BE2C (cell line): ENCODE measurements at places on chromosomes 5 and 9.
A peak's percentile ranks its signal among the peaks of the same experiment; 100 is the strongest.

- DNase-seq = no peak
These were observed 12.8 kb upstream of the PHF19 start for GRCh38 chr9:120889606-120890271.

DNA sequence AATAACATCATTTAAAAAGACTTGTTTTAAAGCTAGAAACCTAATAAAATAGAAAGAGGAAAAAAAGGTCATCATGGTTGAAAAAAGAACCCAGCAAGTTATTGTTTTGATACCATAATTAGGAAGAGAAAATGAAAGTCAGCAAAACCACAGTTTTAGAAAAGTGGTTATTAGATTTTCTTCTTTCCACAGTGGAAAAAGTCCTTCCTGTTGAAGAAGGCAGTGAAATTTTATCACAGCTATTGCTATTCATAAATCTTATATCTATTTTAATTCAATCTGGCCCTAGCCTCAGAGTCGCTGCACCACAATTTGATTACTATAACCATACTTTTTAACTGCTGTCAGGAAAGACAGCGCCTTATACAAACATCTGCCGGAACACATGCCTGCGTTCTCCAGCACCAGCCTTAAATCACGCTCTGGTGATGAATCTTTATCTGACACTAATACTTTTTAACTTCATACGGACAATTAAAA is 60.3 kb downstream of the MAPKAP1 start:
- DNase-seq = peak; percentile 59

- peak; percentile 77 for DNase-seq
These were observed 5.1 kb upstream of the RGMB start for GRCh38 chr5:98768160-98768959.

DNA sequence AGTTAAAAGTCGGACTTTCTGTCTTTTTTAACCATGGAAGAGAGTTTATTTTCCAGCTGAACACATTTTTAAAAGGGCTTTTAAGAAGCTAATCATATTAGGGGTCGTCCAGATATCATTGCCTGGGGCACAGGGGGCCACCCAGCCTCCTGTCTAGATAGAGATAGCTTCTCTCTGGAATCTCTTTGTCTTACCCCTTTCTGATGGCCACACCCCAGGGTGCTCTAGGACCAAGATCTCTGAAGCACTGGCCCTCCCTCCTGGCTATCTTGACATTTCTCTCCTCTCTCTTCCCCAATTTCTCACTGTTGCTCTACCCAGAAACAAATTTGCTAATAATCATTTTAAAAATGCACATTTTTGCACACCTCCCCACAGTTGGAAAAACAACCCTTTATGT is 204.4 kb downstream of the NXNL2 start:
- peak; percentile 75 for DNase-seq

DNA sequence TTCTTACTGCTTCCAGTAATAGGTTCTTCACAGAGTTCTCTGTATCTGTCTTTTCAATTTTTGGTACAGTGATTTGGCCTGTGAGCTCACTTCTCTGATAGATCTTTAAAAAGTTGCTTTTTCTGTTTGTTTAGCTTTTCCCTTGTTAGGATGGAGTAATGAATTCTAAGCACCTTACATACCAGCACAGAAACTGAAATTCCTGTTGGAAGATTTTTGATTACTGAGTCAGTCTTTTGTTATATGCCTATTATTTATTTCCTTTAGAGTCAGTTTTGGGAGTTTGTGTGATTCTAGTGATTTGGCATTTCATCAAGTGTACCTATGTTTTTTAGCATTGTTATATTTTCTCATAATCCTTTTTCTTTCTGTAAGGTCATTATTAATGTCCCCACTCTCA is 37.6 kb upstream of the IPPK start:
- DNase-seq = no peak

- DNase-seq = no peak
These were observed 142.4 kb downstream of the ELAVL2 start for GRCh38 chr9:23683611-23684061.

GRCh38 chr5:64166201-64166959 is 737 bp downstream of the RNF180 start:
- DNase-seq = no peak

DNA sequence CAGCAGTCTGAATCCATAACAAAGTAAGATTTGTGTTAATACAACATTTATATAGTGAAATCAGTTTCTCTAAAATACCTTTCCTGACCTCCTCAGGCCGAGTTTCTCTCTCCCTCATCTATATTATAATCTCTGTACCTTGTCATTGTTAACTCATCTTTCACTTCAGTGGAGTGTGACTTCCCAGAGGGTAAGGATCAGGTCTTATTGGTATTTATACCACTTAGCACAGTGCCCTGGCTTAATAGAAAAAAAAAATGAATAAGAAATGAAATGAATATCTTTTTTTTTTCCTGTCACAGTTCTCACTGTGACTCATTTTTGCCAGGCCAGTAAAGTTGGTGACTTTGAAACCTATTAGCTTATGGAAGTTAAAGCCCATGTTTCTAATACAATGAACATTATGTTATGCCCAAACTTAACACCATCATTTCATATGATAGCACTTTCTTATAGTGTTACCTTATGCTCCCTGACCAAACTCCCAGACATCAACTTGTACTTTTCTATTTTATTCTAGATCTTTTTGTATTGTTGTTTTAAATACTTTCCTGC is 90.1 kb downstream of the NR3C1 start:
- DNase-seq = no peak

DNA sequence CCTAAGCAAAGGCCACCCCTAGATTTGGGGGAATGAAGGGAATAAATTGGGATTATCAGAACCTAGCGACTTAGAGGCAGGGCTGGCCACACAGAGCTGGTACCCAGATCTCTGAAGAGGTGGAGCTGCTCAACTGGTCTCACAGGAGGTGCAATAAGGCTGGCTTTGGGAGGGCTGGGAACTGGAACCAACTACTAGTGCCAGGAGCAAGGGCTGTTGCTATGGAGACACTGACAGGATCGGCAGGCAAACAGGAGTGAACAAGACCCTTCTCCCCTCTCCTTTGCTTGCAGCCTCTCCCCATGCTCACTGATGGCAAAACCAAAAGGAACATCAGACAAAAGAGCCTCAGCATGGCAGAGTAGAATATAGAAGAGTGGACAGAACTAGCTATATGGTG is 17.0 kb upstream of the WHRN start:
- no peak for DNase-seq

GRCh38 chr9:127837346-127837745 is 17.1 kb downstream of the ENG start:
- DNase-seq = no peak
